ENCODE measurements at places on chromosomes 2 and 18.

- no peak for DNase-seq
Measured at GRCh38 chr2:101113441-101114267, 37.5 kb downstream of the TBC1D8 start.

- no peak for DNase-seq
Measured at GRCh38 chr2:1231466-1232063, 181.7 kb upstream of the TPO start.

DNA sequence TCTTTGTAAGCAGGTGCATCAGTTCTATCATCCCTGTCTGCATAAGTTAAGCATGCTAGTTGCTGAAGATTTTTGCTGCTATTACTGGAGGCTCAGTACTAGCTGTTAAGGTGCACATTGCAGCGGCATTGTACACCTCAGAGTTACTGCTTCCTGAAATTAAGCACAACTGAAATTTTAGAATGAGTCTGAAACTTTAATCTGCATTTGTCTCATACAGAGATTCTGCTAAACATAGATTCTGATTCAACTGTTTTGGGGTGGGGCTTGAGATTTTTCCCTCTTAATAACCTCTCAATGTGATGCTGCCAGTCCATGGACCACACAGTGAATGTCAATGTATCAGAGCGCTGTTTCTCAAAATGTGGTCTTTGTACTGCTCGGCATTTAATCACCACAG, 585.7 kb upstream of the GCFC2 start:
- no peak for DNase-seq

DNA sequence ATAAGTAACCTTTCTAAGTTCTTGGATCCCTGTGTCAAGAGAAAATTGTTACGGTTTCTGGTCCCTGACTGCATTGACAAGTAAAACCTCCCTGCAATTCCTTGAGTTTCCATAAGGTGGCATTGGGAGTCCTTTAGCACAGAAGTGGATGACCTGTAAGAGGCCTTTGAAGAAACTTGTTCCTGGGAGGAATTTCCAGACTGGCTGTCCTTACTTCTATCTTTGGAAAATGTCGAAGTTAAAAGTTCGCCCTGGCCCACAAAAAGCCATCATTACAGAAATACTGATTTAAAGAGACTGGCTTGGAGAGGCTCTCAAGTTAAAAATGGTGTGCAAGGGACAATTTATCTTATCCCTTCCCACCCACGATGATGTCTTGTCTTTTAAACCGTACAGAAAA, 218.4 kb downstream of the CDH20 start:
- peak; percentile 83 for DNase-seq

GRCh38 chr18:28511413-28511821, 334.5 kb upstream of the CDH2 start:
- no peak for DNase-seq

GRCh38 chr18:39178166-39178565, 1612.6 kb upstream of the CELF4 start:
- DNase-seq = no peak

DNA sequence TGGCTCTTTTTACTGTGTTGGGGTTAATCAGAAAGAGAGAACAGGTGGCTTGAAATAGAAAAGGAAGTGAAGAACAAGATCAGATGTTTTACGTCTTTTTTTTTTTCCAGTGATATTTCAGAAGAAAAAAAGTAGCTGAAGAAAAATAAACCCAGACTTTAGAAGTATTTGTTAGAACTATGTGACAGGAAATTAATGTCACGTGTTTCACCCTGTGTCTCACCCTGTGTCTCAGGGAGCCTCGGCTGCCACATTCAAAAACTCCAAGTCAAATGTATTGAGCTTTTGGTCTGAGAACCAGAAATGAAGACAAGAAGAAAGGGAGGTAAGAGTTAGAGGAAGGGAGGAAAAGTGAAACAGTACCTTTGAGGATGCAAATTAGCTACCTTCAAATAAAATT, 38.0 kb downstream of the AKAIN1 start:
- no peak for DNase-seq

- no peak for DNase-seq
Measured at GRCh38 chr2:220999356-220999755, 572.7 kb downstream of the EPHA4 start.

DNA sequence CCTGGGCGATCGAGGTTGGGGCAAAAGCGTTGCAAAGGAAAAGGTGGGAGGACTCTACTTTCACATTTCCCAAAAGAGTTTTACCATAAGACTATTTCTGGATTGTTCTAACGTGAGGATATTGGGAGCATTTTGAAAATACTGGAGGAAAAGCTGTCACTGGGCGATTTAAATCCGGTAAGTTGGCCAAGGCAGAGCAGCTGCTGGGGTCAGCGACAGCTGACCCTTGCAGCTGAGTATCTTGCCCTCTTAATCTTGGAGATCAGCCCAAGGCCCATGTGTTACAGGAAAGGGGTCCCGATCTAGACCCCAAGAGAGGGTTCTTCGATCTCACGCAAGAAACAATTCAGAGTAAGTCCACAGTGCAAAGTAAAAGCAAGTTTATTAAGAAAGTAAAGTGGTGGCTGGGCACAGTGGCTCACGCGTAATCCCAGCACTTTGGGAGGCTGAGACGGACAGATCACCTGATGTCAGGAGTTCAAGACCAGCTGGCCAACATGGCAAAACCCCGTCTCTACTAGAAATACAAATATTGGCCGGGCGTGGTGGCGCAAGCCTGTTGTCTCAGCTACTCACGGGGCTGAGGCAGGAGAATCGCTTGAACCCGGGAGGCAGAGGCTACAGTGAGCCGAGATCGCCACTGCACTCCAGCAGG, 964 bp upstream of the ST3GAL5 start:
- DNase-seq = no peak

- DNase-seq = no peak
Measured at GRCh38 chr18:12531749-12532148, 124.0 kb downstream of the PRELID3A start.

DNA sequence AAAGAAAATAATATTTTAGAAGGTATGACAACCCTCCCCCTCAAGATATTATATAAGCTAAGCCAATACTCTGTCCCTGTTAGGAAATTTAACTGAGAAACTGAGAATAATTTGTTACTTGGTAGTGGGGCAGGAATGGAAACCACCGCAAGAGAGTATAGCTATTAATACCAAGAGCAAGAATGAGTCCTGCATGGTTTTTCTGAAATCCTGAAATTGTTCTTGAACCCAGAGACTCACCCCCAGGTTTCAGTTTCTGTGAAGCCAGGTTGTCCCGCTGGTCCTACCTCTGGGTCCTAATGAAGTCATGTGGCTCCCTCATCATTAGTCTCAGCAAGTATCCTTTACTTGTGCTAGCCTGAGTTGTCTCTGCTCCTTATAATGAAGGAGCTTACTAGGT, 671.0 kb upstream of the ACVR2A start:
- no peak for DNase-seq
